ENCODE measurements at places on chromosomes 5 and 9. TPM values are rescaled to one million over a fixed set of nuclear protein-coding genes. Genes with fewer than 3 reads are reported as not detected.

The MAMDC2 gene
- total RNA-seq: 115 TPM

The PIP5K1B gene
- 1.3 TPM for total RNA-seq

The NME5 gene
- total RNA-seq: 5.4 TPM

The GARNL3 gene
- total RNA-seq: 8.9 TPM

The EQTN gene
- 0.32 TPM for total RNA-seq

The IFNA13 gene
- not detected for total RNA-seq

The OLFM1 gene
- 37.3 TPM for total RNA-seq

The TICAM2 gene
- total RNA-seq: 1.2 TPM

The CDH6 gene
- total RNA-seq: 0.83 TPM

The EDIL3 gene
- 17.9 TPM for total RNA-seq

The GRIA1 gene
- total RNA-seq: 1.2 TPM

DNA sequence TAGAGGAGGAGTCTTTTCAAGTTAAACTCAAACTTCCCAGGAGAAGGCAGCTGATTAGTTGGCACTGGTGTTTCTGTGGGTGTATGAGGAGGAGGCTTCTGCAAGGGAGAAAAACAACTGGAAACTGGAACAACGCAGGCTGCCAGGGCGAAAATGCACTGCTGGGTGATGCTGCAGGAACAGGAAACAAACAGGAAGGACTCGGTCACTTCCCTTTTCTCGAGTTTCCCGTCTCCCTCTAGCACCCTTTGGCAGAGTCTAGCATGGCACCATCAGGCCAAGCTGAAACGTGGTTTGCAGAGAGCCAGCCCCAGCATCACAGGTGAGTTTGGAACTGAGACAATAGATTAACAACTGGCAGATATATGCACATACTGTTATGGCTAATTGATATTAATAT is 77.5 kb upstream of the CAST start:
- H3K36me3 ChIP-seq: no peaks in the 10 kb centered on the region
- H3K27ac ChIP-seq: no peak overlapping the region
- no peaks in the 10 kb centered on the region for H3K27me3 ChIP-seq

DNA sequence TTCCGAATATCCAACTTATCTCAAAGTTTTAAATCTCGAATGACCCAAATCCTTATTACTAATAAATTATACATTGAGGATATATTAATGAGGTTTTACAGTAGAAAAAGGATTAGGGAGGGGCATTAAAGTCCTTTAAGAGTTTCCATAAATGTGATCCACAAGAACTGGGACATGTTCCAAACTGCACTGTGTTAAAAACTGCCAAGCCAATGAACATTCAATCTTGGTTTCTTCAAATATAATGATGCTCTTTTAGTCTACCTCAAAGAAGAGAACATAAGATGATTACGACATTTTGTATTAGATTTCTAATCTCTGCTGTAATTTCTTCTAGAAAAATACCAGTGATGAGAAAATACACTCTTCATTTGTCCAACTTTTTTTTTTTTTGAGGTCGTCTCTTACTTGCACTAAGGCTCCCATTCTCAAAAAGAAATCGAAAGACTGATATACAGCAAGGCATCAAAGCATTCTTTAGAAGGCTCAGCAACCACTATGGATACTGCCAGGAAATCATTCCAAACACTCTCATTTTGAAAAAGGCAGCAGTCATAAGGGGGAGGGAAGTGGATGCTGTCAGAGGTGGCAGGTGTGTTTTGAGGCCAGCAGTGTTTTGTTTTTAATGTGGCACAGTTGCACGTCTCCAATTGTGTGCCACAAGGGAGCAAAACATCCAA is 1.7 kb downstream of the PTAR1 start:
- no peaks in the 10 kb centered on the region for H3K36me3 ChIP-seq
- DNase-seq: no peak
- no peaks in the 10 kb centered on the region for H3K27me3 ChIP-seq
- H3K4me1 ChIP-seq: peaks cover 7% of the 10 kb centered on the region

DNA sequence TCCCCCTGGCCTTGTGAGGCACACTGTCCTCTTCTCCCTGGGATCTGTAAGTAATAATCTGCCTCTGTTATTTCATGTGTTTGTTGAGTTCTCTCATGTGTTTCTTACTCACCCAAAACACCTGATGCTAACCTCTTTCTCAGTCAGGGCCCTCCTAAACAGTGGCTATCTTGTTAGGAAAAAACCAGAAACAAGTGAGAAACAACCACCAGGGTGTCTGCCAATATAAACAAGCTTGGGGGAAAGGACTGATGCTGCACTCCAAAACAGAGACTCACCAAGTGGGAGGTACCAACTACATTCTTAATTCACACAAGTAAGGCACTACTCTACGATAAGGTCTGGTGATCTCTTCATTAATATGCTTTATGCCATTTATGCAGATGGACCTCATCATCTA is 564.4 kb downstream of the SEMA5A start:
- H3K4me1 ChIP-seq: no peaks in the 10 kb centered on the region
- H3K4me3 ChIP-seq: no peak overlapping the region
- no peak for DNase-seq
- no peak overlapping the region for H3K27ac ChIP-seq
- no peaks in the 10 kb centered on the region for H3K27me3 ChIP-seq

- no peak overlapping the region for H3K27ac ChIP-seq
- H3K27me3 ChIP-seq: no peaks in the 10 kb centered on the region
- no peak overlapping the region for H3K4me3 ChIP-seq
These were observed 114.0 kb upstream of the BASP1 start for GRCh38 chr5:17103461-17103860.

DNA sequence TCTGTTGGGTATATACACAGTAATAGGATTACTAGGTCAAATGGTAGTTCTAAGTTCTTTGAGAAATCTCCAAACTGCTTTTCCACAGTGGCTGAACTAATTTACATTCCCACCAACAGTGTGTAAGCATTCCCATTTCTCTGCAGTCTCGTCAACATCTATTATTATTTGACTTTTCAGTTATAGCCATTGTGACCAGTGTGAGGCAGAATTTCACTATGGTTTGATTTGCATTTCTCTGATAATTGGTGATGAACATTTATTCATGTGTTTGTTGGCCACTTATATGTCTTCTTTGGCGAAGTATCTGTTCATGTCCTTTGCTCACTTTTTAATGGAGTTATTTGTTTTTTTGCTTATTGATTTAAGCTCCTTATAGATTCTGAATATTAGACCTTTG is 596.2 kb upstream of the DAB2 start:
- H3K4me1 ChIP-seq: no peaks in the 10 kb centered on the region
- no peaks in the 10 kb centered on the region for H3K27me3 ChIP-seq
- H3K4me3 ChIP-seq: no peak overlapping the region
- no peak for DNase-seq
- H3K27ac ChIP-seq: no peak overlapping the region

- peak overlapping the region; percentile 77 for H3K4me3 ChIP-seq
- H3K36me3 ChIP-seq: no peaks in the 10 kb centered on the region
- peaks cover 18% of the 10 kb centered on the region for H3K4me1 ChIP-seq
- H3K27me3 ChIP-seq: no peaks in the 10 kb centered on the region
- peak overlapping the region; percentile 77 for H3K27ac ChIP-seq
These were observed 9.9 kb downstream of the ZBED3 start for GRCh38 chr5:77076961-77077828.

GRCh38 chr5:158099571-158100105 is 240.7 kb upstream of the CLINT1 start:
- no peak overlapping the region for H3K27ac ChIP-seq
- DNase-seq: no peak
- no peaks in the 10 kb centered on the region for H3K4me1 ChIP-seq
- no peaks in the 10 kb centered on the region for H3K27me3 ChIP-seq
- H3K4me3 ChIP-seq: no peak overlapping the region

DNA sequence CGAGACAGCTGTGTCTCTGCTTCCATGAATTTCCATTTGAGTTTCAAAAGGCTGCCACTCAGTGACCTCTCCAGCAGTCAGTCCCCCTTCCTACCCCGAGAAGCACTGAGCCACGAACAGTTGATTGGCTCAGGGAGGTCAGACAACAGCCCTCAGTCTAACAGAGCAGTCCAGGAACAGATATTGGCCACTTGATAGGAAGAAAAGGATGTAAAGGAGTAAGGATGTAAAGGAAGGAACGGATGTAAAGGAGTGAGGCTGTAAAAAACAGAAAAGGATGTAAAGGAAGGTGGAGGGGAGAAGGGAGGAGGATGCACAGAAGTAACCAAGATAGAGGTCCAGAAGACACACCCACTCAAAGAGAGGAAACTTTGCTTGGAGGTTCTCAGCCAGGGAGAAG is 3.2 kb upstream of the NR4A3 start:
- H3K36me3 ChIP-seq: no peaks in the 10 kb centered on the region
- DNase-seq: peak; percentile 34
- H3K27me3 ChIP-seq: no peaks in the 10 kb centered on the region
- peak overlapping the region; percentile 99 for H3K27ac ChIP-seq
- H3K4me3 ChIP-seq: peak overlapping the region; percentile 95

GRCh38 chr9:109463924-109464625 is 34.0 kb downstream of the PTPN3 start:
- no peak overlapping the region for H3K4me3 ChIP-seq
- H3K4me1 ChIP-seq: no peaks in the 10 kb centered on the region
- H3K27ac ChIP-seq: no peak overlapping the region

GRCh38 chr9:132026932-132027585 is 52.6 kb downstream of the MED27 start:
- H3K27me3 ChIP-seq: no peaks in the 10 kb centered on the region
- peaks cover 47% of the 10 kb centered on the region for H3K4me1 ChIP-seq
- H3K4me3 ChIP-seq: no peak overlapping the region
- H3K36me3 ChIP-seq: no peaks in the 10 kb centered on the region
- DNase-seq: no peak

- no peaks in the 10 kb centered on the region for H3K27me3 ChIP-seq
- peak overlapping the region; percentile 40 for H3K27ac ChIP-seq
- DNase-seq: no peak
- peaks cover 8% of the 10 kb centered on the region for H3K4me1 ChIP-seq
- no peak overlapping the region for H3K4me3 ChIP-seq
These were observed 116.0 kb downstream of the UNC13B start for GRCh38 chr9:35277628-35278359.

DNA sequence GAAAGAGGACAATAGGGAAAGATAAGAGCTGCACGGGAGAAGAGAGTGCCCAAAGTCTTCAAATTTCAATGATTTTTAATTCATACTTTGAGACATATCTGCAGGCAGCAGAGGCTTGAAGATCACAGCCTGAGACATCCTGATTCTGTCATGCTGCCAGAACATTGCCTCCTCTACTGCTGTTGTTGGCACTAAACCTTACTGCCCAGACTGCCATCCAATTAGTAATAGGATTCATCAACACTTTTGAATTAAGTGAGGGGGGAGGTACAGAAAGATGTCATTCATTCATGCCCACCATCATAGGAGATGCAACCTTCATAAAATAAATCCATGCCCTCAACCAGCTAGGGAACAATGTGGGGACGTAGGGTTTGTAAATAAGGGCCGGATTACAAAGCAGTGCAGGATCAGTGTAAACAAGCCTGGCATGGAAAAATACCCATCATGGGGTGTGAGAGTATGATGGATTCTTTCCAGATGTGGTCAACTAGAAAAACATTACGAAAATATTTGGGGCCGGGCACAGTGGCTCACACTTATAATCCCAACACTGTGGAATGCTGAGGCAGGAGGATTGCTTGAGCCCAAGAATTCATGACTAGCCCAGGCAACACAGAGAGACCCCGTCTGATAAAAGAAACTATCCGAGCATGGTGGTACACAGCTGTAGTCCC is 122.1 kb upstream of the DAPK1 start:
- DNase-seq: no peak
- H3K27me3 ChIP-seq: no peaks in the 10 kb centered on the region
- peaks cover 10% of the 10 kb centered on the region for H3K4me1 ChIP-seq
- no peak overlapping the region for H3K4me3 ChIP-seq
- no peak overlapping the region for H3K27ac ChIP-seq

- DNase-seq: no peak
- no peak overlapping the region for H3K4me3 ChIP-seq
- H3K27me3 ChIP-seq: no peaks in the 10 kb centered on the region
- H3K4me1 ChIP-seq: no peaks in the 10 kb centered on the region
- no peak overlapping the region for H3K27ac ChIP-seq
These were observed 53.6 kb downstream of the CWC27 start for GRCh38 chr5:64822320-64822719.

DNA sequence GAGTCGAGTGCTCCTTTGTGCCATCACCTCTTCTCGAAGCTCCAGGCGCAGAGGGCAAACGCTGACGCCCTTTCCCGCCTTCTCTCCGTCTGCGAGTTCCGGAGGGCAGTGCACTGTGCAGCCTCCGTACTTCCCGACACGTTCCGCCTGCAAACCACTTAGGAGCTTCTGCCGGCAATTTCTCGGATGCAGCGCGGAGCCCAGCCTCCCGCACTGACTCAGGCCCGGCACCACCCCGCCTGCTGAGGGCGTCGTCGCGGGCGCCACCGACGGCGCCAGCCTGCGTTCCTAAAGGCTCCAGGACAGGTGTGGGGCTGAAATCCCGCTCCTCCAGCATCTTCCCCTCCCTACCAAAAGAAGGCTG is 9.3 kb upstream of the TRIM36 start:
- peaks cover 62% of the 10 kb centered on the region for H3K27me3 ChIP-seq
- peak overlapping the region; percentile 67 for H3K4me3 ChIP-seq
- DNase-seq: no peak
- H3K36me3 ChIP-seq: no peaks in the 10 kb centered on the region
- no peak overlapping the region for H3K27ac ChIP-seq

GRCh38 chr9:95204710-95205109 is 112.8 kb downstream of the FANCC start:
- no peaks in the 10 kb centered on the region for H3K27me3 ChIP-seq
- peaks cover 24% of the 10 kb centered on the region for H3K4me1 ChIP-seq
- DNase-seq: no peak
- no peak overlapping the region for H3K4me3 ChIP-seq
- no peak overlapping the region for H3K27ac ChIP-seq

DNA sequence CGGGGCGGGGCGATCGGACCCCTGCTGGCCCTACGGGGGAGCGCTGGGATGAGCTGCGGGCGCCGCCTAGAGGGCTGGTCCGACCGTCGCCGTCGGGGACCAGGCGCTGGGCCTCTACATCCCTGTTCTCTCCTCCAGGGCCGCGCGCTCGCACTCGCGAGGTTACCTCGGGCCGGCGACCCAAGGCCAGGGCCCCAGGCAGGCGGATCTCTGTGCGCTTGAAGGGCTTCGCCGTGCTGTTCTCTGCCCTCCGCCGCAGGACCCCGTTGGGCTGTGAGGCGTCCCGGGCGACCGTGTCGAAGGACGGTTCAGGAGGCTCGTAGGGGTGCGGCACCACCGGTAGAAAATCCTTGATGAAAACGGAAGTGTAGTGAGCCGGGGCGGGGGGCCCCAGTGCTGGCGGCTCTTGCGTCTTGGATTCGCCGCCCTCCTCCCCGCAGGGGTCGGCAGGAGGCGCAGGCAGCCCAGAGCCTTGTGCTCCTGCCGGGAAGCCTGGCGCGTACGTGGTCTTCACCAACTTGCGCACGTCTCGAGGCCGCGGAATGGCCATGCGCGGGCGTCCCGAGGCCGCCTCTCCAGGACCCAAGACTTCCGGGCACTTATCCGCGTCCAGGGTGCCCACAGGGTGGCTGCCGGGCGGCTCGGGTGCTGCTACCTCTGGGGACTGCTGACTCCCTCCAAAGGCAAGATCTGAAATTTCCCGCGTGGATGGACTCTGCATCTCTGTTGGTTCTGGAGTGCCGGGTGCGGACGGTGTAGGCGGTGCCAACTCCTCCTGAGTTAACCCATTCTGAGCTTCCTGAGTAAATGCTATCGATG is 2.0 kb downstream of the PROB1 start:
- H3K27ac ChIP-seq: peak overlapping the region; percentile 79
- H3K27me3 ChIP-seq: peaks cover 5% of the 10 kb centered on the region
- no peak for DNase-seq
